ENCODE measurements at places on chromosomes 12 and 14. TPM values are rescaled to one million over a fixed set of nuclear protein-coding genes. Genes with fewer than 3 reads are reported as not detected.

The GRIN2B gene
- polyA plus RNA-seq, result 0.01 TPM

The OR4E2 gene
- polyA plus RNA-seq, result not detected

The RAD9B gene
- polyA plus RNA-seq, result not detected

The RNU4-1 gene
- not detected for polyA plus RNA-seq

The DBX2 gene
- 0.19 TPM for polyA plus RNA-seq

The ANKRD33 gene
- not detected for polyA plus RNA-seq

The MANSC4 gene
- not detected for polyA plus RNA-seq

The DIO2 gene
- polyA plus RNA-seq, result 0.78 TPM

The BDKRB1 gene
- polyA plus RNA-seq, result not detected

The GALNT4 gene
- polyA plus RNA-seq, result 0.50 TPM

The SERPINA5 gene
- not detected for polyA plus RNA-seq

The SLC7A8 gene
- 22.0 TPM for polyA plus RNA-seq

The EIF5 gene
- polyA plus RNA-seq, result 483 TPM

The TMEM233 gene
- 4.9 TPM for polyA plus RNA-seq

The LGR5 gene
- polyA plus RNA-seq, result not detected

The GALC gene
- 29.3 TPM for polyA plus RNA-seq

The TAS2R50 gene
- polyA plus RNA-seq, result not detected

The IL22 gene
- 2.3 TPM for polyA plus RNA-seq

The OR4K13 gene
- polyA plus RNA-seq, result not detected

The OTX2 gene
- not detected for polyA plus RNA-seq

The PRB2 gene
- not detected for polyA plus RNA-seq

The CLEC9A gene
- polyA plus RNA-seq, result not detected

The C12orf54 gene
- not detected for polyA plus RNA-seq

The NTS gene
- polyA plus RNA-seq, result not detected

The MMP19 gene
- not detected for polyA plus RNA-seq

The RFX4 gene
- polyA plus RNA-seq, result 5.7 TPM

The AHNAK2 gene
- polyA plus RNA-seq, result 6.1 TPM

The OLR1 gene
- 0.28 TPM for polyA plus RNA-seq

The RPL41 gene
- 2,354 TPM for polyA plus RNA-seq

Data from Purkinje cell (primary cell).